ENCODE measurements at places on chromosomes 13 and 19.
A peak's percentile ranks its signal among the peaks of the same experiment; 100 is the strongest.

GRCh38 chr19:12411893-12412292 is 10.8 kb upstream of the ZNF799 start:
- DNase-seq, result peak; percentile 7

- DNase-seq, result no peak
Observed at GRCh38 chr13:94173312-94173854, 306.1 kb downstream of the DCT start.

- DNase-seq, result peak; percentile 22
Observed at GRCh38 chr13:100543872-100544602, 44.6 kb downstream of the GGACT start.

- no peak for DNase-seq
Observed at GRCh38 chr13:33445024-33445423, 159.5 kb upstream of the STARD13 start.

GRCh38 chr19:55704494-55705245 is 29.6 kb downstream of the EPN1 start:
- no peak for DNase-seq

- DNase-seq, result no peak
Observed at GRCh38 chr19:28184997-28185396, 1028.0 kb downstream of the UQCRFS1 start.

DNA sequence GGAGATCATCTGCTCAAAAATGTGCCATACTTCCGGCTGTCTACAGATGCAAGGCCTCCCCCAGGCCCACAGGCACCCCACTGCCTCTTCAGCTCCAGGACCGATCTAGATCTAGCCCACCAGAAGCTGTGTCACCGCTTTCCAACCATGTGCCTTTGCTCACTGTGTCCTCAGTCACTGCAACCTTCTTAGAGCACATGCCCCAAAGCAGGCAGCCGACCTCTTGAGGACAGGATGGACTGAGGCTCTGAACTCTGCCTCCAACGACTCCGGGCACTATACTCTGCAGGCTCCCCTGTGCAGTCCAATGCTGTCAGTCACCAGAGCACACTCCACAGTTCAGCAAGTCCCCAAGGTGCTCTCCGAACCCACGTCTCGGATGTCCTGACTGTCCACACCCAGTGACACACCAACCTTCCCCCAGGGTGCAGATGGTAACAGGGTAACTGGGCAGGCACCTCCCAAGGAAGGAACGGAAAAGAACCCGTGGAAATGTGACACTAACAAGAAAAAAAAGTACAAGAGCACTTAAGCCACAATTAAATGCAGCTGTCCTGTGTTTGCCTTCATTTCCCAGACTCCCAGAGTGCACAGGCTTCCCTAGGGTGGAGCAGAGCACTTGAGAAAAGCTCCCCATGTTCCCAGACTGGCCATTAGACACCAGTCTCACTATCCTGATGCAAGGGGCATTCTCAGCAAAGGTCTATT is 4.8 kb downstream of the STK24 start:
- DNase-seq, result no peak

GRCh38 chr13:103607995-103608394 is 541.8 kb upstream of the SLC10A2 start:
- no peak for DNase-seq

DNA sequence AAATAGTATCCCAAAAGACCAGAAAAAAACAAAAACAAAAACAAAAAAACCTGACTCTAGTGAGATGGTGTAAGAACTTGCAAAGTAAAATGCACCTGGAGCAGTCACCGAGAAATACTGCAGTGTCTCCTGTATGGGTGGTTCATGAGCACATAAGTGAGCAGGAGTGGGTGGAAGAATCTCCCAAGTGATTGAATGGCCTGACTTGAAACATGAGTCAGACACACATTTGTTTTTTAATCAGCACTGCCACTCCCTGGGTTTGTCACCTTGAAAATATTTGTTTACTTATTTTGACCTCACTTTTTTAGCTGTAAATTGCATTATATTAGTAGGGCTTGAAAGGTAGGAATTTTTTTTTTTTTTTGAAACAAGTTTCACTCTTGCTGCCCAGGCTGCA is 2.0 kb downstream of the ZNF431 start:
- peak; percentile 38 for DNase-seq

DNA sequence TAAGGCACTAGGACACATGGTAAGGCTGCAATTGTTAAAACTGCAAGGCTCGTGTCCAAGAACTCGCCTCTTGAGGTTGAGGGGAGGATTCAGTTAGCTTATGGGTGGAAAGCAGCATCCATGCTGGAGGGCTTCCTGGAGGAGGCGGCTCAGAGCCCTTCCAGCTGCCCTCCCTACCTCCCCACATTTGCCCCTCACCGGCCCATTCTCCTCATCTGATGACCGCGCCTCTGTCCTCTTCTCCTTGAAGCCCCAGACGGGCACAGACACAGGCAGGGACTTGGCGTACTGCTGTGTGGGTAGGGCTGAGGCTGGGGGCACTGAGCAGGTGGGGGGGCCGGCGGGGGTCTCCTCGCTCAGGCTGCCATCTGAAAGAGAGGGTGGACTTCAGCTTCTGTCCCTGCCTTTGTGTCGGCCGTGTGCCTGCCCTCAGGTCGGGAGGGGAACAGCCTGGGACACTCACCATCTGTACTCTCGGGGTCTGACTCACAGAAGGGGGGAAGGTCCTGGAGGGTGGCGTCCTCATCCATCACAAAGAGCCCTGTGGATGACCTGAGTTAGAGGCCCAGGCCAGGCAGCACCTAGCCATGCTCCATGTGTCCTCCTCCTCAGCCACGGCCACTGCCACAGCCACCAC is 4.1 kb upstream of the PNKP start:
- DNase-seq, result no peak

- DNase-seq, result no peak
Observed at GRCh38 chr13:113835461-113836270, 28.2 kb downstream of the GAS6 start.

DNA sequence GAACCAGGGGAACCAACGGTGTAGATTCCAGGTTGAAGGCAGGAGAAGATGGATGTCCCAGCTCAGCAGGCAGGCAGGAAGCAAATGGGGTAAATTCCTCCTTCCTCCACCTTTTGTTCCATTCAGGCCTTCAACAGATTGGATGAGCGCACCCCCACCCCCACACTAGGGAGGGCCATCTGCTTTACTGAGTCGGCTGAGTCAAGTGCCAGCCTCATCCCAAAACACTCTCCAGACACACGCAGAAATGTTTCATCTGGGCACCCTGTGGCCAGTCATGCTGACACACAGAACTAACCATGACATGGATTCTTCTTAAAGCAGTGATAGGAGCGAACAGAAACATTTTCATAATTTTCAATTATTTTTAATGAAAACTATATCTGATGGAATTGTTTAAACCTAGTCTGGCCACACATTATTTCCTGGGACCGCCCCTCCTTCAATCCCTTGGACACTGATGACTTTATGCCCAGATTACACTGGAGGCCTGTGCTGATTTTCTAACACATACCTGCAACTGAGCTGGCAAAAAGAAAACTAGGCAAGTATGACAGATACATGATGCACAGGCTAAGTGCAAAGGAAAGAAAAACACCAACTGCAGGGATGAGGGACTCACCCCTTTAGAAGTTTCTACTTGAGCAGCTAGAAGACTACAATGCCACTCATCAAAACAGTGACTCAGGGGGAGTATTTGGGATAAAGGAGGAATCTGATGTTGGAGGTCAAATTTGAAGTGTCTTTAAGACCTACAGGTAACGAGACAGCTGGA is 154.2 kb downstream of the TNFRSF19 start:
- no peak for DNase-seq

DNA sequence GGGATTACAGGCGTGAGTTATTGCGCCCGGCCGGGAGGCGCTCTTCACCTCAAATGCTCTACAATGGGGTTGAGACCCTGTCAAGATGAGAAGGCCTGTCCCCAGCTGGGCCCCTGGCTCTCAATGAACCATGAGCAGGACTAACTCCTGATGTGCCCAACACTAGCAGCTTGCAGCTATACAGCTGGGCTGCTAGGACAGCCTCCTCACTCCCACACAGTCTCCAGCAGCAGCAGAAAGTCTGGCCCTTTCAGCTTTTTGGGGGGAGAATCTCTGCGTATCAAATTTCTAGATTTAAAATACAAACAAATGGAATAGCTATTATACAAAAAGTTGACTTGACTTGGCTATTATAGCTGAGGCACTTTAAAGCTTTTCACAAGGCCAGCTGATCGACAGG is 30.2 kb downstream of the TMTC4 start:
- no peak for DNase-seq

Data from suppressor macrophage treated with lipopolysaccharide for 1 hour (primary cell).